Tibial nerve (tissue), 4 donors: ENCODE measurements at places on chromosomes 5 and 9.

- DNase-seq, result no peak
Measured at GRCh38 chr5:88269222-88269771, 652 bp upstream of the TMEM161B start.

DNA sequence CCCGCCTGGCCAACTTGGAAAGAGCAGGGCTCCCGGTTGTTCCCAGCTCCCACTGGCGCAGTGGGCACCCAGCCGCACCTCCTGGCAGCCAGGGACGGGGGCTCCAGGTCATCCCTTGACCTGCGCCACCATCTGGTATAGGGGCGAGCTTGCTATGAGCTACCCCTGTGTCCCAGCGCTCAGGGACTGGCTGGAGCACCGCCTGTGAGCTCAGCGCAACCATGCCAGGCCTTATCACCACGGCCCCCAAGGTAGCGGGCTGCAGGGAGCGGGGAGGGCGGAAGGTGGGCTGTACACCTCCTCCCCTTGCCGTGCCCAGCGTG is 15.4 kb upstream of the RASA1 start:
- DNase-seq, result no peak

- no peak for DNase-seq
Measured at GRCh38 chr5:35988529-35988928, 2.7 kb downstream of the UGT3A1 start.

DNA sequence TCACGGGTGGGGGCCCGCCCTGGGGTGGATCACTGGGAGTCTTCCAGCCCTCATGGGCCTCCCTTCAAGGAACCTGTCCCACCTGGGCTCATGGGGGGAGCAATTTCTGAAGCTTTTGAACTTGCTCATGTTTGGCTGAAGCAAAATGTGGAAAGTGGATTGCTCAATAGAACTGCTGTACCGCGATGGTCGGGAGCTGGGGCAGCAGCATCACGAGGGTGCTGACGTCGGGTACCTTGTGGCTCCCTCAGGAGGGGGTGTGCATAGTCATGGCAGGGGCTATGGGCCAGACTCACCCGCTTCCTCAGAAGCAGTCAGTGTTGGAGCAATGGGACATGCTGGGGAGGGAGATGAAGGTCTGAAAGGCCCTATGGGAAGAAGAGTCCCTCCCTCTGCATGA is 57.9 kb downstream of the PRRT1B start:
- DNase-seq, result no peak

DNA sequence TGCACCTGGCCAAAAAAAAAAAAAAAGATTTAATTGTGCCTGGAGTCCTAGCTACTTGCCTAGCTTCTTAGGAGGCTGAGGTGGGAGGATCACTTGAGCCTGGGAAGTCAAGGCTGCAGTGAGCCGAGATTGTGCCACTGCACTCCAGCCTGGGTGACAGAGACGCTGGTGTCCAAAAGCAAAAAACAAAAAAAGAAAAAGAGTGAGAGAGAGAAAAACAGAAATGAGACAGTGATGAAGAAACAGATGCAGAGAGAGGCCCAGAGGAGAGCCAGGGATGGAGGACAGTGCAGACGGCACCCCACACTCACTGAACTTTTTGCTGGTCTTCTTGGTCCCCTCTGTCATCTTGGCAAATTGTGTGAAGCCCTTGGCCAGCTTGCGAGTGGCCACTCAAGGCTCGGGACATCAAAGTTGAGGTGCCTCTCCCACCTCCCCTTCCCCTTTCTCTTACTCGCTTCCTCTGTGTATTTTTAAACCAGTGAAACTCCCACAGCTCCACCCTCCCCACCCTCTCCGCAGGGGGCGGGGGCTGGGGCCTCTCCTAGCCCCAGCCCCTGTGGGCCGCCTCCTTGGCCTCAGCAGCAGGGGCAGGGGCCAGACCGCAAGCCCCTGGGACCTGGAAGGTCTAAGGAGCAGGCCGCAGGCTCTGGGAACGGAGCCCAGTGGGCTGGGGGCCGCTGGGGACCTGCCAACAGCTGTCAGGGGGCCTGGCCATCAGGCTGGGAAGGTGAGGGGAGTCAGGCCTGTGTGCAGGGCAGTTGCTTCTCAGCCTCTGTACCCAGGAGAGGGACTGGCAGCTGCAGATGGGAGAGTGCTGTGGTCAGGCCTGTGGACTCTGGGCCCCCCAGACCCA is at the start of gene SH2D3C:
Gene SH2D3C, minus strand, starts transcription at position 387 of the 856 bp plus-strand sequence. Its CDS starts 39 bp downstream, at position 348.
- no peak for DNase-seq

DNA sequence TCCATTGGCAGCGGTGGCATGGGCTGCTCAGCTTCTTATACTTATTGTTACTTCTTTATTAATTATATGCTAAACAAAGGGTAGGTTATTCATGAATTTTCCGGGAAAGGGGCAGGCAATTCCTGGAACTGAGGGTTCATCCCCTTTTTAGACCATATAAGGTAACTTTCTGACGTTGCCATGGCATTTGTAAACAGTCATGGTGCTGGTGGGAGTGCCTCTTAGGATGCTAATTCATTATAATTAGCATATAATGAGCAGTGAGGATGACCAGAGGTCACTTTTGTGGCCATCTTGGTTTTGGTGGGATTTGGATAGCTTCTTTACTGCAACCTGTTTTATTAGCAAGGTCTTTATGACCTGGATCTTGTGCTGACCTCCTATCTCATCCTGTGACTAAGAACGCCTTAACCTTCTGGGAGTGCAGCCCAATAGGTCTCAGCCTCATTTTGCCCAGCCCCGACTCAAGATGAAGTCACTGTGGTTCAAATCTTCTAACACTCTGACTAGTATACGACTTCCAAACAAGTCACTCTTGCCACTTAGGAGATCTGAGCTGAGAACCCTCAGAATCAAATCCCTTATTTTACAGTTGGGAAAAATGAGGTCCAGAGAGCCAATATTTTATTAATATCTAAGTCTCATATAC is 237.5 kb downstream of the TRIM32 start:
- DNase-seq, result no peak

GRCh38 chr9:12854221-12854620 is 79.4 kb downstream of the LURAP1L start:
- DNase-seq, result no peak

- DNase-seq, result no peak
Measured at GRCh38 chr9:111662576-111663300, 1.3 kb downstream of the GNG10 start.

- no peak for DNase-seq
Measured at GRCh38 chr5:82758881-82759280, 318.3 kb downstream of the TMEM167A start.

GRCh38 chr5:2898661-2899060 is 147.2 kb upstream of the IRX2 start:
- DNase-seq, result no peak

GRCh38 chr9:35548571-35548970 is 56.5 kb upstream of the TESK1 start:
- DNase-seq, result no peak

GRCh38 chr5:177089825-177090641 is 3.3 kb downstream of the FGFR4 start:
- no peak for DNase-seq

DNA sequence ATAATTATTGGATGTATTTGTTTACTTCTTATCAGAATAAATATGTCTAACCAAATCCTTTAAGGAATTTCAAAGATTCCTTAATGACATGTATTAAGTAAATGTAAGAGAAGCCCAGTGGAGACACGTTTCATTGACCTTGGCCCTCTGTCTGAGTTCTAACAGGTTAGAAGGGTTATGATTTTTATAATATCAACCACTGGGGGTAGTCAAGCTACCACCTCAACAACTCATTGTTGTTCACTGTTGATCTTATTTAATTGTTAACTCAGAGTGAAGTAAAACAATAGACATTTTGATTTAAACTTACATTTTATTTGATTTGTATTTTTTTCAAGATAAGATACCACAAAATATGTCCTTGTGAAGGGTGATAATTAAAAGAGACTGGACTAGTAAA is 499.2 kb upstream of the COX7C start:
- no peak for DNase-seq

- no peak for DNase-seq
Measured at GRCh38 chr5:92435781-92436180, 1052.7 kb upstream of the ARRDC3 start.

DNA sequence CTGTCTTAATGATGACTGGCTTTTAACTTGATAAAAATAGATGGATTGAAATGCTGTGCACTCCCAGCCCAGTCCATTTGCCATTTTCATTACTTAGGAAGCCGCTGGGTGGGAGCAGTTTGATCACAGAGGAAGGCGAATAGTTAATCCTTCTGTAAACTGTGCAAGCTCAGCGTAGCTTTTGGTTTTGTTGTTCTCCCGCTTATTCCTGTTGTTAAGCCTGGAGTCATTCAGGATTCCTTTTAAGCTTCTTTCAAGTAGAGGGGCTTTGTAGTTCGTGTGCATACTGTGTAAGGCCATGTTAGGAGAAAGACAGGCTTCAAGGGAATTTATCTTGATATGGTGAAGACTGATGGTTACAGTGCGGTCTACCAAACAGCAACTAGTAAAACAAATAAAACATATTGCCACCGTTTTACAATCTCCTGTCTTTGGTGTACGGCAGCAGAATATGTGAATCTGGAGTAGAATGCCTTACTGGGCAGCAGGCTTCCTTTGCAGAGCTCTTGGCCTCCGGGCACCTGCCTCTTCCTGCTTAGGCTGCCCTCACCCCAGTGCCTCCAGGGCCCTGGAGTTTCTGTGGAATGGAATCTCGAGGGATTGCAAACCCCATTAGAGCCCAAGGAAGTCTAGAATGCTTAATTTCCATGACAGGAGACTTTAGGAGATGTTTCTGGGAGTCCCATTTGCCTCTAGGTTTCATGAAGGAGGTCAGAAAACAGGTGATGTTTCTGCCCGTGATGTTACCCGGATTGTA is 141.4 kb downstream of the TRIO start:
- DNase-seq, result no peak

GRCh38 chr5:39794513-39795210 is 369.9 kb upstream of the DAB2 start:
- DNase-seq, result no peak

DNA sequence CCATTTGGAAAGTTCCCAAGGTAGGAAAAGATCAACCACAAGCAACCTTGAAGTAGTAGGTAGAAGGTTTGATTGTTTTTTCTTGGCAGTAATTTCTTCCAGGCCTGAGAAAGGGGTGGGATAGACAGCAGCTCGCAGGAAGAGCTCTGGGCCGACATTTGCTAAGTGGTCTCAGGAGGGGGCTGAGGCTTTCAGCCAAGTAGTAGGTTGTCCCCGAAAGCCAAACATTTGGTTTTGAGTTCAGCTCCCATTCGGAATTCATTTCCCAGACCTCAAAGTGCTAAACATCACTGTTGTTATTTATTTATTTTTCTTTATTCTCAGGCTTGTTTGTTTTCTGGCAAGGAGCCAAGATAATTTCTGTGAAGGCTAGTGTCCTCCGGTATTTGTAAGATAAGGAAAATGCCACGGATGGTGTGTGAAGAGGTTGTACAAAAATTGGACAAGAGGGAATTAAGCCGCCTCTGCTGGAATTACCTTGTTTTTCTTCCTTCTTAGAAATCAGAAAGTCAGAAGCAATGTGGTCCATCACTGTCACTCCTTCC is 112.1 kb downstream of the KIF4B start:
- DNase-seq, result no peak

DNA sequence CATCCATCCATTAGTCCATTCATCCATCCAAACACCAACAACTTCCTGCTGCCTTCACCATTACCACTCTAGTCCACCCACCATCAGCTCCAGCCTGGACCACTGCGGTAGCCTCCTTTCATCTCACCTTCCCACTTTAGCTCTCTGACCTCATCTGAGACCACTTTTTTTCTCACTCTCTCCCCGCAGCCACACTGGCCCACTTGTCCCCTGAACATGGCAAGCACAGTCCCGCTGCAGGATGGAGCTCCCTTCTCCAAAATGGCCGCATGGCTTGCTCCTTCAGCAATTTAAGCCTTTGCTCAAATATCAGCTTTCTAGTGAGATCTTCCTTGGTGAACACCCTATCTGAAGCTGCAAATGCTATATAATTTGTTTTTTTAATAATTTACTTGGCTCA is 11.1 kb downstream of the CSF1R start:
- no peak for DNase-seq

DNA sequence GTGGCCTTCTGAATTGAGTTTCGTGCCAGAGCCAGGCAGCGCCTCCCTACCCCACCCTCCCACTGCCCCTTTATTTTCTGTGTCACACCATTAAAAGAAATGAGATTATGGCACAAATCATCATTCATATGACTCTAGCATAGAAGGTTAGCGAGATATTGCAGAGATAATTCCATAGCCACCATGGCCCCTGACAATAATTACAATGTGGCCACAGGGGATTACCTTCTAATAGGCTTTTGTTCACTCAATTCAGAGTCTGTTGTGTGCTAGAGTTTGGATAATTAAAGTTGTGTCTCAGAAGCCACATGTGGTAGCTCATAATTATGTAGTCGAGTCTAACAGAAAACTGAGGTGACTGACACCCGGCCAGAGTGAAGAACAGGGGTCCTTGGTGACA is 428.1 kb downstream of the ARHGEF28 start:
- no peak for DNase-seq

DNA sequence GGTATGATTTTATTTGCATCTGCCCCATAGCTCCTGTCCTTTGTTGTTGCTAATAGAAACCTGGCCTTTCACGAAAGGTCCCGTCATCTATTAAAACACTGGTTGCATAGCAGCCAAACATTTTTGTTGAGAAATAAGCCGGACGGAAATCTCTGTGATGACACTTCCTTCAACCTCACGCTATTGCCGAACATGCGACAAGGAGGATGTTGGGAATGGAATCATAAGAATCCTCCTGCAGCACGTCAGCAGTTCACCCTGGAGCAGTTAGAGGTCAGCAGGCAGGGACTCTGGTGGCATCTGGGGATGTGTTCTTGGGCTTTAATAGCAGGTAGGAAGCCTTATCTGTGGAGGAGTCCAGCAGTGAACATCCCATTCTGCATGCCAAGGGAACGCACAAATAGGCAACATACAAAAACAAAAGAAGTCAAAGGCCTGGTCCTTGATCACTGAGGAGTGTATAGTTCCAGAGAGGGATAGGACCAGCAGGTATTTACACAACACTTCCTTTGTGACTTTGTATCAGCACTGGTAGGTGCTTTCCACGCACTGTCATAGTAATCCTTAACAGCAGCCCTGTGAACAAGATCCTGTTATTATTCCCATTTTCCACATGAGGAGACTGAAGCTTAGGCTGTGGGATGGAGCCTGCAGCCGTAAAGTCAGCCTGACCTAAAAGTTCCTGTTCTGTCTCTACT is 33.4 kb downstream of the ARHGAP26 start:
- DNase-seq, result no peak

- DNase-seq, result no peak
Measured at GRCh38 chr5:102801371-102801770, 46.3 kb downstream of the PAM start.

DNA sequence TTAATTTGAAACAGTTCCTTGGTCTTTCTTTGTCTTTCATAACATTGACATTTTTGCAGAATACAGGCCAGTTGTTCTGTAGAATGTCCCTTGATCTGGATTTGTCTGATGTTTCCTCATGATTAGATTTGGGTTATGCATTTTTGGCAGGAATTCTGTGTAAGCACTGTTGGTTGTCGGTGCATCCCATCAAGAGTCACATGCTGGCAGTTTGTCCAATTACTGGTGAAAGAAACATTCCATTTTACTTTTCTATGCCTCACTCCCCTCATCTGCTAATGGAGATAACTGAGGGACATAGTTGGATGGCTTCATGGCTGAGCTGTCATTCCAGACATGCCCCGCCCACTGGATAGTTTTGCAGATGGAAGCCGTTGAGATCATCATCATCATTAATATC is 7.6 kb upstream of the ZNF618 start:
- DNase-seq, result no peak
